ENCODE measurements at places on chromosomes 7 and 10.

GRCh38 chr7:50393076-50393475, 57.1 kb downstream of the FIGNL1 start:
- no peak for DNase-seq

DNA sequence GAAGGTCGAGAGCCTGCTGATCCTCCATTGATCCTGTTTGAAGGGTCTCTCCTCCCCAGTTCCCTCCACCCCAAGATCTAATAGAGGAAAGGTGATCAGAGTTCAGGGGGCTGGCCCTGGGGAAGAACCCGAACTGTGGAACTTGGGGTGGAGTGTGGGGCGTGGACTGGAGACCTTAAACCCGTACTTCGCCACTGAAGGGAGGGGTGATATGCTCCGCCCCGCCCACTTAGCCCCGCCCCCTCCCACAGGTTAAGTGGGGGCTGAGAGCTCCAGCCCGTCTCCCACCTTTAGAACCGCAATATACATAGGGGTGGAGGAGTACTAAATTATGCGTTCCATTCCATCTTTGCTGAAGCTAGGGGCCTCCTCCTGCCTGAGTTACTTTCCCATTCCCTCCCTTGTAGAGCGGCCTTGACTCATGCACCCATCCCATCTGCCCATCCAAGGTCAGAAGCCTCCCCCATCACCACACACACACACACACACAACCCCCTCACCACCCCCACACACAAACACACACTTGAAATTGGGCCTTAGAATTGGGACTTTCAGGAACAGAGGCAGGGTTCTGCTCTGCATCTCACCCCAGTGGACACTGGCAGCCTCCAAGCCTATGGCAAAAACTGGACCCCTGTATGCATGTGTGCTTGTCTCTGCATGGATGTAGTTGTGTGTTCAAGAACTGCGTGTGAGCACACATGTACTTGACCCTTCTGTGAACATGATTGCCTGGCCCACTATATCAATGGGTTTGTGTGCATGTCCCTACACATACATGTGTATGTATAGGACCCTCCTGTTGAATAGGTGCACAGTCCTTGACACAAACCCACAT, 991 bp downstream of the SEMA4G start:
- no peak for DNase-seq

DNA sequence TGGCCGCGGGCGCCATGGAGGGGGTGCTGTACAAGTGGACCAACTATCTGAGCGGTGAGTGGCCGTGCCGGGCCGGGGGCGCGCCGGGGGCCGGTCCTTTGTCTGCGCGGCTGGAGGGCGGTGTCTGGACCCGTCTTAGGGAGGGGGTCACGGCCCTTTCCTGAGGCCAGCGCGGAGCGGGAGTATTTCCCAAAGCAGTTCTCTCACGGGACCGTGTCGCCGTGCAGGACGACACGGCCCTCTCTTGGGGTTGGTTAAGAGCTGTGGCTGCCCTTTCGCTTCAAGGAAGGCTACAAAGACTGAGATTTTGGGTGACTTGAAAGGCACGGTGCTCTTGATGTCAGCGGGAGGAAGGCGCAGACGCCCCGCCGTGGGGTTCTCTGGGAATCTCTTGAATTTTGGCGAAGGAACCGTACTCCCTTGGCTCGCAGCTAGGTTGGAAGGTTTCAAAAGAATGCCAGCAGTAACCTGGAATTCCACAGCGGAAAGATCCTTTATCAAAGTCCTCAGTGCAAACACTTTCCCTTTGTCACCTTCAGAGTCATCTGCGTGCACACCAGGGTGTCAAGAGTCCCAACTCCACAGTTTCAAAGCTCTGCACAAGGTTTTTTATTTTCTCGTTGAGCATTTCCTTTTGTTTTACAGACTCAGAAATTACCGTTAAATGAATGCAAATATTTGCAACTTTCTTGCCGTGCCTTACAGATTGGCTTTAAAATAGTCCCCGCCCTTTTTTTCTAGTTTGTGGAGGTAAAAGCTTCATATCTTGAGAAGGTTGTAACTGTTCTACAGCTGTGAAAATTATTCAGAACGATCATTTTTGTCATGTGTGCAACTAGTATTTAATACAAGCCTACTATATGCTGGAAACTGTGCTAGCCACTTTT, 780 bp downstream of the PLEKHA8 start:
- no peak for DNase-seq

GRCh38 chr7:131511774-131512535, 44.5 kb downstream of the PODXL start:
- no peak for DNase-seq

DNA sequence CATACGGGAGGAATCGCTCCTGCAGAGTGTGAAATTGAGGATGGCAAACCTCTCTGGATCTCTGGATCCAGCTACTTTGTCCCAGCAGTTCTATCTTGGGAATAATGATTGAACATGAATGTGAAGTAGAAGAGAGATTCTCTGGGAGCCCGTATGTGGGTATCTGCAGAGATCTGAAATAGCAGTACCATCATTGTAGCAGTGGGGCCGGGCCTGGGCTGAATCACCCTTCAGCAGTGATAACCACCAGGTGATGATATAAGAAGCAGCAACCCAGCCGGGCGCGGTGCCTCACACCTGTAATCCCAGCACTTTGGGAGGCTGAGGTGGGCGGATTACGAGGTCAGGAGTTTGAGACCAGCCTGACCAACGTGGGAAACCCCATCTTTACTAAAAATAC, 51.9 kb downstream of the SKIDA1 start:
- no peak for DNase-seq

- DNase-seq = no peak
Measured at GRCh38 chr10:124949543-124949942, 7.6 kb downstream of the ZRANB1 start.

- no peak for DNase-seq
Measured at GRCh38 chr7:3164380-3164792, 120.7 kb upstream of the CARD11 start.

DNA sequence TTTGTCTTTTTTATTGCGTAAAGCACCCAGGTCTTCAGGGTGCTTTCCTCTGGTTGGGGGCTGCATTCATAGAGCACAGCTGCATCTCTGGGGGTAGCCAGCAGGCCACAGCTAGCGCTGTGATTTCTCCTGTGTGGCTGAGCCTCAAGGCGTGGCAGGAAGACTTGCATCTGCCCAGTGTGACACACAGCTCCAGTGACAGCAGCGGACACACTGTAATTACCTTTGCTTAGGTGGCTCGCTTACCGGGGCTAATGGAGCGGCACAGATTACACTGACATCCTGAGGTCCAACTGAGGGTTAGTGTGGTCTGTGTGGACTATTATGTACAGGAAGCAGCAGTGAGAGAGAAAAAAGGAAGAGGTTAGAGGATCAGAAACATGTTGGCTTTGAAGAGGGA, 27.1 kb downstream of the ABCB4 start:
- no peak for DNase-seq

- DNase-seq = no peak
Measured at GRCh38 chr7:155864271-155864985, 52.2 kb upstream of the SHH start.

- DNase-seq = no peak
Measured at GRCh38 chr10:106711313-106711906, 453.1 kb downstream of the SORCS1 start.

- no peak for DNase-seq
Measured at GRCh38 chr10:31771331-31771831, 157.2 kb downstream of the ARHGAP12 start.

DNA sequence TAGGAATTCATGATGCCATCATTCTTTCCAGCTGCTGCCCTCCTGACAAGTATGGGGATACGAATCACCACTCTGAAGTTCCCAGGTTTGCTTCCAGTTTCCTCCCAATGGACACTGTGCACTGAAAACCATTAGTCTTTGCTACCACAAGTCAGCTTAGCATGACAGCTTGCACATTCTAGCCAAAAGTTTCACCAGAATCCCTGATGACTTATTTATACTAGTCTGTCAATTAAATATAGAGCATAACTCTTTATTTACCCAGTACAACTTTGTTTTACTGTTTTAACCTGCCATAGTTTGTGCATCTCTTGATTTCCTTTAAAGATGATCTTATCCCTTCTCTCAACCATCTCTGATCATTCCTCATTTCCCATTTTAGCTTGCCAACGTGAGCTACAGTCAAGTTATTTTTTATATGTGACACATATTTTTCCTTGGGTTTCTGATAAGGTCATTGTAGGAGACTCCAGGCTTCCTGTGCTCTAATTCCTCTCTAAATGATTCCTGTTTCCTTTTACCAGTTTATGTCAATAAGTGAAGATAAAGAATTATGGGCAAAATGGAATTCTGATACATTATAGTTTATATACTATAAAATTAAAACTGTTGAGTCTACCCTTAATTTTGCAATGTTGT, 167.5 kb upstream of the MEOX2 start:
- no peak for DNase-seq

GRCh38 chr7:66804001-66804400, 63.5 kb downstream of the RABGEF1 start:
- no peak for DNase-seq

DNA sequence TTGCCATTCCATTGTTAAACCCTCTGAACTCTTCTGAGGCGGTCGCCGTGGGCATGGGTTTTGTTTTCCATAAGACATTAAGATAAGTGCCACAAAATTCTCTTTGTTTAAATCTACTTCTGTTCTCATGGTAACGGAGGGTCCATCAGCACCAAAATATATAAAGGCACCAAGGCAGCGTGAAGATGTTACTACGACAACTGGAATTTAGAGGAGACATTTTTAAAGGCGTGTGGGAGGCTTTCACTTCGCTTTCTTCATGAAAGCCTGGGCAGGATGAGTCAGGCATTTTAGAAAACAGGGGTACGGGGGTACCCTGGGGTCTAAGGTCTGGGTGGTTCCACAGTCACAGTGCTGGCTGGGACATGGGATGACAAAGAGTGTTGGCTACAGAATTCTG, 34.0 kb downstream of the SMKR1 start:
- no peak for DNase-seq

- DNase-seq = no peak
Measured at GRCh38 chr10:3433131-3433530, 260.5 kb upstream of the PITRM1 start.

GRCh38 chr7:143479055-143479766, 1.5 kb downstream of the TAS2R41 start:
- no peak for DNase-seq

DNA sequence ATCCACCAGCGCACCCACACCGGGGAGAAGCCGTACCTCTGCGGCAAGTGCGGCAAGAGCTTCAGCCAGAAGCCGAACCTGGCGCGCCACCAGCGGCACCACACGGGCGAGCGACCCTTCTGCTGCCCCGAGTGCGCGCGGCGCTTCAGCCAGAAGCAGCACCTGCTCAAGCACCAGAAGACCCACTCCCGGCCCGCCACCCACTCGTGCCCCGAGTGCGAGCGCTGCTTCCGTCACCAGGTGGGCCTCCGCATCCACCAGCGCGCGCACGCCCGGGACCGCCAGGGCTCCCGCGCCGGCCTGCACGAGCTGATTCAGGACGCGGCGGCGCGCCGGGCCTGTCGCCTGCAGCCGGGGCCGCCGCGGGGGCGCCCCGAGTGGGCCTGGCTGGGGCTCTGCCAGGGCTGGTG, 17.7 kb downstream of the ZNF775 start:
- no peak for DNase-seq

GRCh38 chr7:7639847-7640220, 718 bp upstream of the UMAD1 start:
- DNase-seq = no peak

DNA sequence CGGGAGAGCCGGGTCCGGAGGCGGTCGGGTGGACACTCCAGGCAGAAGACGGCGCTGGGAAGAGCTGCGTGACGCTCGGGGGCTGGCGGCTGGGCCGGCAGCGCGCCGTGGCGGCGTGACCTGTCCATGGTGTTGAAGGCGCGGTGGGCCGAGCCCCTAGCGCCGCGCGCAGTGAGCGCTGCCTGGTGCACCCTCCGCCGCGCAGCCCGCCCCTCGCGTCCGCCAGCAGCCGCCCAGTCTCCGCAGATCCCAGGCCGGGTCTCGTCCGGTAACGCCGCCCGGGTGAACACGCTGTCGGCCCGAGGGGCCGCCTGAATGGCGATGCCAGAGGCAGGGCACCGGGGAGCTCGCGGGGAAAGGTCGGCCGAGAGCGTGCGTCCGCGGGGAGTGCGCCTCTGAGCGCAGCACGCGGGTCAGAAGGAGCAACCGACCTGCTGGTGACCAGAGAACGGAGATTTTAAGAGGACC, 657 bp upstream of the TMEM178B start:
- DNase-seq = no peak

- no peak for DNase-seq
Measured at GRCh38 chr10:132436861-132437410, 39.9 kb downstream of the PWWP2B start.

- DNase-seq = no peak
Measured at GRCh38 chr10:45058580-45058979, 57.9 kb downstream of the ZNF22 start.

DNA sequence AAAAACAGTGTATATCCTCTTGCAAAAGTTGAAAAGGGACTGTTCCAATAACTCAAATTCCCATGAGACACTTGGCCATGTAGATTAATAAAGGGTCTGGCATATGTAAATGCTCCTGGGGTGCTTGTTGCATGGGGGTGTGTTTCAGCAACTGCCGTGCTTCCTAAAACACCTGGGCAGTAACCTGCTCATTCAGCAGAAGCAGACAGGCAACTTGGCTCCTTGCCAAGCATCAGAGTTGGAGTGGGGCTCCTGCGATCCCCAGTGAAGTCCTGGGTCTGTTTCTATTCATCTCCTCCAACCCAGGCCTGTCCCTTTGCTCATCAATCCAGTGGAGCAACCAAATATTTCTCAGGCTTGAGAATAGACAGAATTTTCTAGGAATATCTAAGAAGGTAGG, 42.2 kb upstream of the ADAM12 start:
- DNase-seq = no peak

DNA sequence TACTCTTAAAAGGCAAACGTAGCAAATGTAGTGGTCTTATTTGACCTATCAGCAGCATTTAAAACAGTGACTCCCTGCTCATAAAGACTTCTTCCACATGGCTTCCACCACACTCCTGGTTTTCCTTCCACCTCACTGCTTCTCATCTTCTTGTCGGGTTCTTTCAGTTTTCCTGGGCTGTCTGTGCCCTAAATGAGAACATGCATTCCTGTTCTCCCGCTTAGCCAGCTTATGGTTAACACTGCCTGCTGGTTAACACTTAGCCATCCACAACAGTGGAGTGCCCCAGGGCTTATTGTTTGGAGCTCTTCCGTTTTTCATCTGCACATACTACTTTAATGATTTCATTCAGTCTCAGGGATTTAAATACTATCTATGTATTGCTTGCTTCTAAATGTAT, 34.3 kb upstream of the EXOC6 start:
- no peak for DNase-seq

GRCh38 chr7:141039376-141039775, 24.6 kb upstream of the MRPS33 start:
- DNase-seq = no peak

GRCh38 chr10:30747633-30748032, 118.1 kb upstream of the LYZL2 start:
- no peak for DNase-seq

DNA sequence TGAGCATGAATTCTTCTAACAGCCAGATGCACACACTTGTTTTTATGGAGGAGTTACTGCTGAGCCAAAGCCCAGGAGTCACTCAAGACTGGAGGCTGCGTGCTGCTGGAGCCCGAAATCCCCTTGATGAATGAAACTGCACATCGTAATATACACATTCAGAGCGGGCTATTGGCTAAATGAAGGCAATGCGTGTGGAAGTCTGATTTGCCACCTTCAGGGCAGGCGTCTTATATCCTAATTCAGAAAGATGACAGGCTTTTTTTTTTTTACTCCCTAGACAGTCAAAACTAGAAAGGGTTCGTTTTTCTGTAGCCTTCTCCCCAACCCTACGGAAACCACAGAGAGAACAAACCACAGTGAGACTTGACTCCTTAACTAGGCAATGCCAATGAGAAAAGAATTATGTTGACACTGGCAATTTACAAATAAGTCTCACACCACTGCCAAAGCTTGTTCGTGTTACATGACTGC, 227.2 kb upstream of the KLF14 start:
- DNase-seq = peak; percentile 72

GRCh38 chr10:97701438-97702069, 12.0 kb upstream of the MARVELD1 start:
- no peak for DNase-seq

Data from SIG-M5 (cell line).